LoVo (cell line): ENCODE measurements at places on chromosomes 11 and 22.

GRCh38 chr22:50076646-50077535 is 8.3 kb downstream of the MLC1 start:
- DNase-seq = no peak

DNA sequence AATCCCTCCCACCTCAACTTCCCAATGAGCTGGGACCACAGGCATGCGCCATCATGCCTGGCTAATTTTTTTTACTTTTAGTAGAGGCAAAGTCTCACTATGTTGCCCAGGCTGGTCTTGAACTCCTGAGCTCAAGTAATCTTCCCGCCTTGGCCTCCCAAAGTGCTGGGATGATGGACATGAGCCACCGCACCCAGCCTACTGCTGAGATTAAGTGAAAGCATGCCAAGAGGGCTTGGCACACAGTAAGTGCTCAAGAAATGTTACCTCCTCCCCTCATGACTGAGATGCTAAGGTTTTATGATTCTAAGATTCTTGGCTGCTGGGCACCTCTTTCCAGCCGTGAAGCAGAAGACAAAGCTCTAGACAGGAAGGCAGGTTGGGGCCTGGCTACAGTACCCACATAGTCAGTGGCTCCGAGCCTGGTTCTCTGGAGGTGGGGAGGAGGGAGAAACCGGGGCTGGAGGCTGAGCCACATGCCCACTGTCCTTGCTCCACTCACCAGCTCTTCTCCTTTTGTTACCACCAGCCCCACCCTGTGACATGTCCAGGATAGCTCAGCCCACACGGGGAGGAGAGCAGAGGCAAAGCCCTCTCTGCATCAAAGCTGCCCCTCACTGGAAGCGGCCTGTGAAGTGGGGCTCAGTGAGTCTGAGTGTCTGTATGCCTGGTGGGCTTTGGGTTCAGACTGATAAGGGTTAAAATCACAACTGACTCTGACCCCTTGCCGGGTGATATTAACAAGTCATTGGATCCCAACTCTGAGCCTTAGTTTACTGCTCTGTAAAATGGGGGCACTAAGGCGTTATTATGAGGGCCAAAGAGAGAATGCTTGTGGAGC is 12.9 kb downstream of the ARHGEF17 start:
- no peak for DNase-seq

DNA sequence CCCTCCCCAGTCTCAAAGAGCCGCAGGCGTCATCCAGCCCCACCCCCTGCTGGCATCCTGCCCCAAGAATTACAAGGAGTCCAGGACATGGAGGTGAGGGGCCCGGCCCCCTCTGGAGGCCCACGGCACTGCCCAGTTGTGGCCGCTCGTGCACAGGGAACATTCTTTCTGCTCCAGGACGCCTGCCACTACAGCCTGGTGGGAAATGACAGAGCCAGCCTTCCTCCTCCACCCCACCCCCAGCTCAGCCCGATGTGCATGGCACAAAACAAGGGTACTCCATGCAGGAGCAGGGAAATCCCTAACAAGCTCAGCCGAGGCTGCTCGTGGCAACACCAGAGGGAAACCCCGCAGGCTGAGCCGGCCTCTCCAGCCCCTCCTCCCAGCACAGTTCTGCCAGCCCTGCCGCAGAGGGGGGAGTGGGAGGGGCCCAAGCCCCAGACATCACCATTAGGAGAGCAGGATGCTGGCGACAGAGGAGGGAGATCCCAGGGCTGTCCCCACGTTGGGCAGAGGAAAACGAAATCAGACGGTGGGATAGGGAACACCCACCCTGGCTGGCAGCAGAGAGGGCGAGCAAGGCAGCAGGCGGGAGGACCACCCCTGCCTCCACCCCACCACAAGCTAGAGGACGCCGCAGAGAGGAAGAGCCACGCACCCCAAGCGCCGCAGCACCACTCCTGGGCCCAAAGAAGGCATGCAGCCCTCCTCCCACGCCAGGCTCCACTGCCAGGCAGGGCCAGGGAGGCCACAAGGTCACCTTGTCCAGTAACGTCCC is 10.0 kb downstream of the IGSF9B start:
- DNase-seq = no peak

DNA sequence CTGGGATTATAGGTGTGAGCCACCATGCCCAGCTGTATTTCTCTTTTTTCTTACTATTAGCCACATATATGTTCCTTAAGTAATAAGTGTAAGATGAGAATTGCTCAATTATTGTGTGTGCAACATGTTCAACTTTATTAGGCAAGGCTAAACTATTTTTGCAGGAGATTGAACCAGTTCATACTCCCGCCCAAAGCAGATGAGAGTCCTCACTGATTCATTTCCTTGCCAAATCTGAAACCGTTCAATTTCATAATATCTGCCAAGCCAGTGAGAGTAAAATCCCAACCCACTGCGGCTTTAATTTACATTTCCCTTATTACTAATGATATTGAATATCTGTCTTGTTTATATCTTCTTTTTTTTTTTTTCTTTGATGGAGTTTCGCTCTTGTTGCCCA is 48.4 kb downstream of the KCNJ4 start:
- DNase-seq = no peak

- DNase-seq = no peak
Measured at GRCh38 chr11:128497061-128497775, 90.1 kb downstream of the ETS1 start.

DNA sequence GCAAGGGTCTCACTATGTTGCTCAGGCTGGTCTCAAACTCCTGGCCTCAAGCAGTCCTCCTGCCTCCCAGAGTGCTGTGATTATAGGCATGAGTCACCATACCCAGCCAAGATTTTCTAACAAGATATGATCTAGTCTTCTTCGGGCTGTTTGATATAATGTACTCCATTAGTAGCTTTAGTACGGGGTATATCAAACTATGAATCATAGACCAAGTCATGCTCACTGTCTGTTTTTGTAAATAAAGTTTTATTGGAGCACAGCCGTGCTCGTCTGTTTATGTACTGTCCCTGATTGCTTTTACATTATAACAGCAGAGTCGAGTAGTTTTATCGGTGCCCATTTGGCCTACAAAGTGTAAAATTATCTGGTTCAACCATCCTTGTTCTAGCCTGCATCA is 43.9 kb upstream of the GRIK4 start:
- peak; percentile 9 for DNase-seq

DNA sequence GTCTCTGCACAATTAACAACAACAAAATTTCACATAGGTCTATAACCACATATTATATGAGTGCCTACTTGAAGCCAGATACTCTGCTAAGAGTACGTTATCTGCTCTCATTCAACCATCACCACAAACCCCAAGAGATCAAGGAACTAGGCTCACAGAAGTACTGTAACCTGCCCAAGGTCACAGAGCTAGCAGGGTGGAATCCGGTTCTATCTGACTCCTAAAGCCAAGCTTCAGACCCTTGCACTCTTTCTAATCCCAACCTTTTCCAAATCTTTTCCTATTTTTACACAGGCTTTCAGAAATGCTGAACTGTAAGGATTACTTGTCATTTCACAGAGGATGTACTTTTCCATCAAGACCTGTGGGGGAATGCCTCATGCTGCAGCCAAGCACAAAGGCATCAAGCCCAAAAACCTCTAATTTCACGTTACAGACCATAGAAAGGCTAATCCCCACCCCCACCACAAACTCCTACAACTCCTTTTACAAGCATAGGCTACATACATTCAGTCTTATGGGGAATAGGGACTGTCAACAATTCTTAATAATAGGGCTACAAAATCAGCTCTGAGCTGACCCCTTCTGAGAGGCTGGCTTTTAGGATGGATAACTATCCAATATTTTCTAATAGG is 927 bp downstream of the PRCP start:
- no peak for DNase-seq
